ENCODE measurements at places on chromosomes 1 and 21.
A peak's percentile ranks its signal among the peaks of the same experiment; 100 is the strongest.

DNA sequence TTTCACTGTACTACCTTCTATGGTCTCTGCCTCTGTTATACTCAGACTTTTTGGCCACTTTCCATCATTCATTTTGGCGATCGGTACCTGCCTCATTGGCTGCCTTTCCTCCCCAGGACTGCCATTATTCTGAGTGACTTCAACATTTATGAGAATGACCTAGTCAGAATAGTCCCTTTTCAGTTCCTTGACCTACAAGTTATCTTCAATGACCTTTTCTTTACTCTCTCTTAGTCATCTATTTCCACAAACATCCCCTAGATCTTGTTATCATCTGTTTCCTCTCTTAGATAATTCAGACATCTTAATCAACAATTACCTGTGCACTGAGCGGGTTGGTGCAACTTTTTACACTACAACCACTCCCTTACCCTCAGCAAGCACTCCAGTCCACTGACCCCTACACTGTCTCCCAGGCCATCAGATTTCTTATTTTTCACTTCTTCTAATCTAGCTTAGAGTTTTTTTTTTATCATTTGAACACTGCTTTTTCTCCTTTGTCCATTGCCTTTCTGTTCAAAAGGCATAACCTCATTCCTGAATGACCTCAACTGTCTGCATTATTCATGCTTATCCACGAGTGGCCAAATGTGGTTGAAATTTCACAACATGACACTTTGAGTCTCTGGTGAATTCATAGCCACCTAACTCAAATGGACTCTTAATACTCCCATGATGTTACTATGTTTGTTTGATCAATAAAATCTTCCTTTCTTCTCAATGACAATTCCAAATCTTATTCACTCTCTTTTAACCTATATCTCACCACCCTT, 112.7 kb downstream of the HMCN1 start:
- no peak for DNase-seq

DNA sequence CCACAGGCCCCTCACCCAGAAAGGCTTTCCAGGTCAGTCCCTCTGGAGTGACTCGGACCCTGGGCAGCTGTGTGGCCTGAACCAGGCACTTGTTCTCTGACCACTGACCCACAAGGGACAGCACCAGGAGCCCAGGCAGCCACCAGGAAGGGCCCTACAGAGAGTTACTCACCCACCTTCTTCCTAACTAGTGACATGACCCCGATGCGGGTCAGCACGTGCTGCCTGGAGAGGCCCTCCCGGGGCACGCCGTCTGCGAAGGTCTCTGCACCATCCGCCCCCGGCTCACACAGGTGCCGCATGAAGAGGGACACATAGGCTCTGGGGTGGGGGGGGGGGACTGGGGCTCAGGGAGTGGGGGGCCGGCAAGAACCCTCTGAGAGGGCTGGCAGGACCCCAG, 55.8 kb downstream of the CHD5 start:
- DNase-seq: no peak

DNA sequence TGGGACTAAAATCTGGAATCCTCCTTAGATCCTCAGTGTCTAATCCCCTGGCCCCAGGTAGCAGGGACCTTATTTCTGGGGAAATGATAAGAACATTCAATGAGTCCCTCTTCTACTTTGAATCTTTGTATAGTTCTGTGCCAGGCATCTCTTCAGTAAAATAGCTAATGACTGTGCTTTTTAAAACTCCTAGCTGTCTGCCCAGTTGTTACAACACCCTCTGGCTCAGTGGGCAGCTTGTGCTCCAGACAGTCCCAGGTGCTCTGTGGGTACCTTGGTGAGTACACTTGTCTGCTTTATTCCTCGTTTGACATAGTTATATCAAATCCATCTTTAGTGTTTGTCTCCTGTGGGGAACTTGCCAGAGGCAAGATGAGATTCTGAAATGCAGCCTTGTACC, 18.0 kb downstream of the TGFB2 start:
- no peak for DNase-seq

GRCh38 chr1:180083164-180083563, 71.5 kb upstream of the QSOX1 start:
- DNase-seq: no peak

- no peak for DNase-seq
Observed at GRCh38 chr21:28818663-28819278, 173.9 kb downstream of the LTN1 start.

DNA sequence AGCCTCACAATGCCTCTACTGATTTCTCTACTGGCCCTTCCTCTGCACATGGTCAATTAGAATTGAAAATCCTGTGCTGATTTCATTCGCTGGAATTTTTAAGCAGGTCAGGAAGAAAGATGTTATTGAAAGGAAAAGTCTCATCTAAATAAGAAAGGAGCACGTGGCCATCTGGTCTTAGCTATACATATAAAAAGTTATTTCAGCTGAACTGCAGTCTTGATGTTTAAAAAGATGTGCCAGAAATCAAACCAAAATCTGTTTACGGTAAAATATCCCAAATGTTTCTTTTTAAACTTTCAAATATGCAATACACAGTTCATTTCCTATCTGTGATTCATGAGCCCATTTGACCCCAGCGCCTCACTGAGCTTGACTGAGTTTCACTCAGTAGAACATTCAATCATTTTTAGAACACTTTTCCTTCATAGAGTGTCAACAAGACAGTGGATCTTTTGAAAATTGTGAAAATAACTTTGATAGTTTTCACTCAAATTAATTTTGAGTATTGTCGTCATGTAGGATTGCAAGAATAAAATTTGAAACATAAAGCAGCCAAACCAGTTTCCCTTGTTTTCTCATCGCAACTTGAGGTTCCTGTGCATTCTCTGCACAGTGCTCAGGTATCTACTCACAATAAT, 293.6 kb downstream of the PTPRC start:
- no peak for DNase-seq

- no peak for DNase-seq
Observed at GRCh38 chr1:174957829-174958228, 41.9 kb upstream of the CACYBP start.

DNA sequence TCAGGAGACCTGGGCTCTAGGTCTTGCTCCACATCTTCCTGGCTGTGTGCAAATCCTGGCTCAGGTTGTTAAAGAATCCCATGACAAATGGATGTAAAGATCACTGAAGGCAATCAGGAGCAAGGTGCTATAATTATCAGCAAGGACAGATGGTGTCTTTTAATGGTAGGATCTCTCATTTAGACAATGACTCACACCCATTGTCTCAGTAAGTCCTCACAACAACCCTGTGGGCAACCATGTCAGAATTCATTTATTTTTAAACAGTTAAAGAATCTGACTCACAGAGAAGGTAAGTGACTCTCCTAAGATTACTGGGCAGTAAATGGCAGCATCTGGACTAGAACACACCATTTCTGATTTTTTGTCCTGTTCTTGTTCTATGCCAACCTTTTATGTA, 32.8 kb downstream of the RNASEL start:
- no peak for DNase-seq

DNA sequence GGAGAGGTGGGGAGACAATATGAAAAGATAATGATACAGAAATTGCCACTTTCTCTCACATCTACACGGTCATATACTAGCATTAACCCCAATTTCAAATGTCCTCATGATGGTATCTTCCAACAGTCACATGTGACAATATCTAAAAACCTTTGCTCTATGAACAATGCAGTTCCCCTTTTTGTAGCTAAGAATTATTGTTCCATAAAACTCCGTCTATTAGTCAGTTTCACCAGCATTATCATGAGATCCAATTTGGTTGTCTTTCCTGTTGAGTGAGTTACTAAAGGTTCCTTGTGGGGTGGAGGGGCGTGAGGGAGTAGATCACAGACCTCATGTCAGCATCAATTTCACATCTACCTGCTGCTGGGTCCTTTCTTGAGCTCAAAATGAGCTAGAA, 1.7 kb downstream of the TIAM1 start:
- no peak for DNase-seq

- DNase-seq: no peak
Observed at GRCh38 chr1:23422241-23422877, 2.2 kb downstream of the TCEA3 start.

DNA sequence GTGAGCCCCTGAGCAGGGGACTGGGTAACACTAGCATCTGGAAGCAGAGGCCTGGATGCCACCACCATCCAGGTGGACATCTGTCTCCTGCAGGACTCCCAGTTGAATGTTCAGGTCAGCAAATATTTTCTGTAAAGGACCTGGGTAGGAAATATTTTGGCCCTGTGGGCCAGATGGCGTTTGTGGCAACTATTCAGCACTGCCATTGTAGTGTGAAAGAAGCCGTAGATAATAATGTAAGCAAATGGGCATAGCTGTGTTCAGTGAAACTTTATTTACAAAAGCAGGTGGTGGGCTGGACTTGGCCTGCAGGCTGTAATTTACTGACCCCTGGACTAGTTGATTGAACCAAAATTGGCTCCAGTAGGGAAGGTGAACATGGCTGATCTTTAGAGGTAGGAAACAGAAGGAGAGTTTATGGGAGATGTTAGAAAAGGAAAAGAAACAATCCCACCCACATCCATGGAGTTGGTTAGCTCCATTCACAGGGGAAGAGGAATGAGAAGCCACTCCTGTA, 20.0 kb upstream of the CD101 start:
- no peak for DNase-seq

- DNase-seq: no peak
Observed at GRCh38 chr1:167219194-167219593, 1.5 kb upstream of the POU2F1 start.

DNA sequence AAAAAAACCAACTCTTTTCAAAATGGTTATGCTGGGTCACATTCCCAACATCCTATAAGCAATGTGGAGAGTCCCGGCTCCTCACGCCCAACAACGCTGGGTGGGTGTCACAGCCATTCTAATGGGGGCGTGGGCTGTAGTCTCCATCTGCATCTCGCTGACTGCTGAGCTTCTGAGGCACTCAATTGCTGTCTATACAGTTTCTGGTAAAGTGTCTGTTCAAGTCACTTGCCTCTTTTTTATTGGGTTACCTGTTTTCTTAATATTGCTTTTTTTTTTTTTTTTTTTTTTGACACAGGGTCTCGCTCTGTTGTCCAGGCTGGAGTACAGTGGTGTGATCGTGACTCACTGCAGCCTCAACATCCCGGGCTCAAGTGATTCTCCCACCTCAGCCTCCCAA, 54.8 kb downstream of the GNB1 start:
- no peak for DNase-seq

- peak; percentile 96 for DNase-seq
Observed at GRCh38 chr1:61076728-61077675, 5.4 kb upstream of the NFIA start.

DNA sequence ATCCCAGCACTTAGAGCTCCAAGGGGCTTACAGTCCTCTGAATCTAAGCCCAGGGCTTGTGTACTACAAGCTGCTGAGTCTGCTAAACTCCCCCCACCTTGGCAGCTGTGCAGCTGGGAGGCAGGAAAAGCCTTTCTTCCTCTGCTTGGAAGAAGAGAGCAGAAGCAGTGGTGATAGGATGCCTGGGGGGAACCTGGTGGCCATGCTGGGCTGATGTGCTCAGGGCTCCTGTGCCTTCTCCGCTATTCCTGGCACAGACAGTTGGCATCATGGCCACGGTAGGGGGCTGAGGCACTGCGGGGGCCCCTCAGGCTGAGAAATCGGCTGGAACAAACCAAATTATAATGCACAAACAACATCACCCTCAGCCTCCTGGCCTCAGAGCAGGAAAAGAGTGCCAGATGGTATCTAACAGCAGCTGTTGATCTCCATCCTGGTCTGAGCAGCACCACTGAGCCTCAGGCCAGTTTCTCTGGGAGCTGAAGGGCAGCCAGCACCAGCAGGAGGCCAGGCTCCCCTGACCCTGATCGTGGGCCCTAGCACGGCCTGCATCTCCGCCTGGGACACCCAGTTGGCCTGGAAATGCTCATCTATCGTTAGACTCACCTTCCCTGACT, 35.8 kb downstream of the ECE1 start:
- DNase-seq: peak; percentile 86

GRCh38 chr1:183267646-183268431, 81.8 kb downstream of the LAMC2 start:
- DNase-seq: no peak

- DNase-seq: no peak
Observed at GRCh38 chr1:236099355-236099974, 34.6 kb upstream of the NID1 start.

GRCh38 chr1:59605184-59605583, 209.6 kb upstream of the HOOK1 start:
- DNase-seq: no peak

- DNase-seq: no peak
Observed at GRCh38 chr1:21681426-21681825, 12.3 kb upstream of the RAP1GAP start.

DNA sequence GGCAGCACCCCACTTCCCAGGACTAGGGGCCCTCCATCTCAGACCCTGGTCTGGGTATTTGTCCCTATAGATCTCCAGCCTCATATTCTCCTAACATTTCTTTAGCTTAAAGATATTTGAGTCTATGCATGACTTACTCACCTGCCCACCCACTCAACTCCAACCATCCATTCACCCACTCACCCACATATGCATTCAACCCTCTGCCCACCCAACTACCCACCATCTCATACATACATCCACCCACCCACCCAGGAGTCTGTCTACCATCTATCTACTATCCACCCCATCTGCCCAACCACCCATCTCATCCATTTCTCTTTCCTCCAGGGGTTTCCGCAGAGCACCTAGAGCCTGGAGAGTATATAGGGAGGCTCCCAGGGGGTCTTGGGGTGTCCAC, 42.7 kb downstream of the FAAH start:
- no peak for DNase-seq

DNA sequence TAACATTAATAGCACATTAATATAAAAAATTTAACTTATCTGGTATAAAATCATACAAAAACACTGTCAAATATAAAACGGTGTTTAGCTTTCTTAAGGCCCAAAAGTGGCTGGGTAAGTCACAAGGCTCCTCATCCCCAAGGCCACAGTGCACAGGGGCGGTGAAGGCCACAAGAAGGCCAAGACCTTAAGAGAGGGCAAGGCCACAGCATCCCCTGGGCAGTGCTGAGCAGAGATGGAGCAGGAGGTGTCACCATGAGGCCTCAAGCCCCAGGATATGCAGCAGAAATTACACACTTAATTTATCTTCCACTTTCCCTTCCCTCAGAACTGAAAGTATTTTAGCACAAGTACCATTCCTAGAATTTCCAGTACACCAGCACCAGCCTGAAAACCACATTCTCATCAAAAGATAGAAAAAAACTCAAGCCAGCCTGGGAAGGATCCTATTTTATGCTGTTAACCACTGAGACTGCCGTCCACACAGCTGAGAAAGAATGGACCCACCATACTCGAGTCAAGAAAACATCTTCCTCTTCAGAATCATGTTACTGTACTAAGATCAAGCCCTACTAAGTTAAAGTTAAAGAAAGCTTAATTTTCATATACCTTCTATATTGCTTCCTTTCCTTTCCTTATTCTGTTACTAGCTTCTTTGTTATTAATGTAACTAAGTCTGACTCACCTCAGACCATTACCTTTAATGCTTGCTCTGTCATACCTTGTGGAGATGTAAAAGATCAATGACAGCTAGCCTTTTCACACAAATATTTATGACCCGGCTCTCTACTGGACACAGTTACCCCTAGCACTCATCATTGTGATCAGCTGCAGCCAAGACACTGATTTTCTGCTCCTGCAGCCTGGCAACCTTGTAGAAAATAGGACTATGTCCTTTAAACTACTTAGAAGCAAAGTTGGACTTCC, 26.4 kb upstream of the FMO1 start:
- DNase-seq: no peak

GRCh38 chr1:75426688-75427087, 184.2 kb downstream of the SLC44A5 start:
- no peak for DNase-seq

All from DMS79 (cell line).